Stimulated activated naive CD8-positive, alpha-beta T cell treated with anti-CD3 and anti-CD28 coated beads, Interleukin-15, Interleukin-2, amounts not matched to agents 100 U/mL and 50 U/mL, for 24 hours (primary cell): ENCODE measurements at places on chromosomes 5 and 9.

- DNase-seq = no peak
Measured at GRCh38 chr9:136387217-136387616, 12.8 kb downstream of the SNAPC4 start.

DNA sequence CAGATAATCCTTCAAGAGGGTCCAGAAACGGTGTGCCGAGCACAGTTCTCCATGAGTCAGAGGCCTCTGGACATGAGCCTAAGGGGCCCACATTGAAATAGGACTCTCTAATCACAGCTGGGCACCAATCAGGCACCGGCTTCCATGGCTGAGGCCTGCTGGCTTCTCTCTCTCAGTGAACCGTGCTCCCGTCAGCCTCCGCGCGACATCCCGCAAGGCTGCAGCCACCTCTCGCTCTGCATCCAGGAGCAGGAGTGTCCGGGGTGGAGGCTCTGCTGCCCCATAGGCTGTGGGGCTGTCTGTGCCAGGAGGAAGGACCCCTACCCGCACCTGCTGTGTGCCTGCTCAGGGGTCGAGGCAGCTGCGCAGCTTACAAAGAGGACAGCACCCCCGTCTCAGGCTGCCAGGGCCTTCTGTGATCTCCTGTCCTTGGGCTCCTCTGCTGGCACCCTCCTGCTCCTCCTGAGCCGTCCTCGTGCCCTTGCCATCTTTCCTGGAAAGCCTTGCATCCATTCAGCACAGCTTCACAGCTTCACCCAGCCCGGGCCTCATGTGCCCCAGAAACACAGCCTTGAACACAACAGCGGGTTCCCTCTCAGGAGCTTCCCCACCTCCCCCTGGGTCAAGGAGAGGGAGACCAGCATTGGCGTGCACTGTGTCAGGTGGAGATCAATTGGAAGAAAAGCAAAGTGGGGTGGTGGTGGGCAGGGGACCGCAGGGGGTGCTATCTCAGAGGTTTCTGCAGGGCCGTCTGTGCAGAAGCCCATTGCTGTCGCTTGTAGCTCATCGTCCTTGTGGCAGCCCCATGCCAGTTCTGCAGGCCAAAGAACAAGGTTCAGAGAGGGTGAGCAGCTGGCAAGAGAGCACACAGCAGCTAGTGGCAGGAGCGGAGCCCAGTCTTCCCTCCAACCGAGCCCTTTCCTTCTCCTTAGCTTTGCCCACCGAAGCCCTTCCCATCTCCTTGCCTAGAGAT lies 22.8 kb upstream of the FCN1 start:
- DNase-seq = no peak

GRCh38 chr5:176414704-176415103 lies 1.6 kb downstream of the CLTB start:
- DNase-seq = no peak

DNA sequence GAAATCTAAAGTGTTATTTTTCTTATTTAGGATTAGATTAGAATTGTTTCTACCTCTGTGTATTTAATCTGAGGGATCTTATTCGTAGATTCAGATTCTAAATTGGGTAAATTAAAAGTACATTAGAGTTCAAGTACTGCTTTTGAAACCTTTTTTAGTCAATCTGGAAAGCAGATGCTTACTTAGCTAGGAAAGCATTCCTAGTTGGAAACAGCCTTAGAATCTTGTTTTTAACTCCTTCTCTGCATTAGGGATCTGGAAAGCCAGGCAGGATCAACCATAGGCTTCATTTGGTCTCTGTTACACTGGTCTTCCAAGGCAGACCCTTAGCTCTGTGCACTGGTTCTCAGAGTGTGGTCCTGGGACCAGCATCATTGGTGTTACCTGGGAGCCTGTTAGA lies 247.4 kb downstream of the NR3C1 start:
- DNase-seq = no peak

GRCh38 chr9:81146684-81147337 lies 542.5 kb downstream of the TLE1 start:
- no peak for DNase-seq

- no peak for DNase-seq
Measured at GRCh38 chr5:42749020-42749419, 7.6 kb upstream of the CCDC152 start.

DNA sequence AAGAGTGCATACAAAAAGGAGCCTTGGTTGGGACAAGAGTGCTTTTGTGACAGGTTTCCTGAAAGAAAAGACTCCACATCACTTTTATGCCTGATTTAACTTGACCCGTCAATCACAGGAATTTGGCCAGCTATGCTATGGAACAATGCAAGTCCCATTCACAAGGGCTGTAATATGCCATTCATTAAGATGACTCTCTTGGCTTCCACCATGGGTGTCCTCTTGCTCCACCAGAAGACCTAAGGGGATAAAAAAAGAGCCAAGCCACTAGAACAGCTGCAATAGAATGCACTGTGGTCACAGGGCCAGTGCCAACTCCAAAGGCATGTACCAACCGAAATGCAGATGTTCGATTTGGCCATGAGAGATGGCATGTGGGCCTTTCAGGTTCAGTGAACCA lies 480.1 kb upstream of the MPDZ start:
- DNase-seq = no peak

GRCh38 chr5:90220554-90220953 lies 189.0 kb downstream of the CETN3 start:
- DNase-seq = no peak

DNA sequence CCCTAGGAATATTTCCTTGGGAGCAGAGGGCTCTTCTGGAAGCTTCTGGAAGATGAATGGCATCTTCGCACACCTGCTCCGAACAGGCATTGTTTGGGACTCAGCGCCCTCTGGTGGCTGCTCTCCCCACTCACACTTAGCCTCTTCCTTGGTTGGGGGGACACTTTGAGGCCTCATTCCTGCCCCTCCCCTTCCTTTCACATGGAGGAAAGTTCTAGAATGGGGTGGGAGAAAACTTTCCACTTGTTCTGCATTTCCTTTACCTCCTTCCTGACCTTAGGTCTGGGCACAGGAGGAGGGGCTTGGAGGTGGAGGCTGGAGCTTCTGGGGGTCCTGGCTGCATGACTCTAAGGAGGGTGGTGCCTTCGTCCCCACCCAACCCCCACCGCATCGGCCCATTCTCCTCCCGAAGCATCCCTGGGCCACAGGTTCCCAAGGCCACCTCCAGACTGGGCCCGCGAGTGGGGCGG lies 19.3 kb upstream of the SMIM32 start:
- peak; percentile 53 for DNase-seq

DNA sequence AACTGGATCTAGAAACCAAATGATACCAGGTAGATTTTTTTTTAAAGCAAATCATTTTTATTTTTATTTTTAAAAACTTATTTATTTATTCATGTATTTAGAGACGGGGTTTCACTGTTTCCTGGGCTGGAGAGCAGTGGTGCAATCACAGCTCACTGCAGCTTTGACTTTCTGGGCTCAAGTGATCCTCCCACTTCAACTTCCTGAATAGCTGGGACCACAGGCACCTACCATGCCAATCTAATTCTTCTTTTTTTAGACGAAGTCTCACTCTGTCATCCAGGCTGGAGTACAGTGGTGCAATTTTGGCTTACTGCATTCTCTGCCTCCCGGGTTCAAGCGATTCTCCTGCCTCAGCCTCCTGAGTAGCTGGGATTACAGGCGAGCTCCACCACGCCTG lies 41.3 kb upstream of the CDK20 start:
- DNase-seq = no peak

DNA sequence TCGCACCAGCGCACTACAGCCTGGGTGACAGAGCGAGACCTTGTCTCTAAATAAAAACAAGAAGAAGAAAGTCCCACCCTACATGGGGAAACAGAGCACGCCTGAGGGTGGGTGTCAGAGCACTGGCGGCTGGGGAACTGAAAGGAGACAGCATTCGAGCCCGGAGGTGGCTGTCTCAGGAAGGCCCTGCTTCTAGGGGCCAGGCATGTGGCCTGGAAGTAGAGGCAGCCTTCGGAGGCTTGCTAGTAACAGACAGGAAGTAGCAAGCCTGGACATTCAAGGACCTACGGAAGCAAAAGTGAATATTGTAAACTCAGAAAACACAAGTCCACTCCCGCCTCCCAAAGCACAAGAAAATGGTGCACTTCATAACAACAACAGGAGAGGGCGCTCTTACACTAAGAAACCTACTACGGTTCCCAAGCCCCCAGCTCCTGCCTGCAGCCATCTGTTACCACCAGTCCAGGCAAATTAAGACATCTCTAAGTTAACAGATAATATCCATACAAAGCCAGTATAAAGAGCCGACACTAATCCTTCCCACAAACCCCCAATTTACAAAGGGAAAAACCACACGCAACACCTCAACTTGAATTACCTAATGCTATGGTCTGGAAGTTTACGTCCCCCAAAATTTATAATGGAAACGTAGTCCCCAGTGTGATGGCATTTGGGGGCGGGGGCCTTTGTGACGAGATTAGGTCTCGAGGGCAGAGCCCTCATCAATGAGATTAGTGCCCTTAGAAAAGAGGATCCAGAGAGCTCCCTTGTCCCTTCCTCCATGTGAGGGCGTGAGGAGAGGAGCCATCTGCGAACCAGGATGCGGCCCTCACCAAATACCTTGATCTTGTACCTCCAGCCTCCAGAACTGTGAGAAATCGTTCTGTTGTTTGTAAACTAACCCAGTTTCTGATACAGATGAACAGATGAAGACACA lies 7.7 kb downstream of the RASGEF1C start:
- DNase-seq = no peak

DNA sequence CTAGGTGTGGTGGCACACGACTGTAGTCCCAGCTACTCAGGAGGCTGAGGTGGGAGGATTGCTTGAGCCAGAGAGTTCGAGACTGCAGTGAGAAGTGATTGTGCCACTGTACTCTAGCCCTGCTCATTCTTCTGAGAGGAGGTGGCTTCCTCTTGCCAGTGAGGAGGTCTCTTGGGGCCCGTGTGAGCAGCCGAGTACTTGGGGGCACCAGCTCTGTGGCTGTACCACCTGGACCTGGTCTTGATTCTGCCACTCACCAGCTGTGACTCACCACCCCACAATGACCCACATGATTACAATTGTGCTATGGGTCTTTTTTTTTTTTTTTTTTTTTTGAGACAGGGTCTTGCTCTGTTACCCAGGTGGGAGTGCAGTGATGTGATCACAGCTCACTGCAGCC lies 18.0 kb upstream of the CRB2 start:
- DNase-seq = peak; percentile 36

GRCh38 chr5:6243706-6244338 lies 134.5 kb downstream of the MED10 start:
- no peak for DNase-seq

- DNase-seq = no peak
Measured at GRCh38 chr5:159001247-159001646, 98.5 kb downstream of the EBF1 start.

DNA sequence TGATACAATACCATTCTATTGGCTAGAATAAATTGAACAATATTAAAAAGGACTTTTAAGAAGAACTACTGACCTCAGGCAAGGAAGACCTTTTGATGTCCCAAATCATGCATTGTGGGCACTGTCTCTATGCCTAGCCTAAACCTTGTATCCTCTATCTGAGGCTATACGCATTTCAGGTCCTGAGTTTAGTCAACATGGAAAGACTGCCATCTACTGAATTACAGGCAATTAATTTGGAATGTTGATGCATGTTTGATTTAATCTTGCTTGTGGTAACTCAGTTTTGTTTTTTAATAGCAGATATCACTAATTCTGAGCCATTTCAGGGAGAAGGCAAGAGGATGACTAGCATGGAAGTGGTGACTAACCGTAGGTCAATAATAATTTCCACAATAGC lies 585.3 kb upstream of the CCNG1 start:
- DNase-seq = no peak

- peak; percentile 28 for DNase-seq
Measured at GRCh38 chr9:36928670-36929349, 105.3 kb downstream of the PAX5 start.

DNA sequence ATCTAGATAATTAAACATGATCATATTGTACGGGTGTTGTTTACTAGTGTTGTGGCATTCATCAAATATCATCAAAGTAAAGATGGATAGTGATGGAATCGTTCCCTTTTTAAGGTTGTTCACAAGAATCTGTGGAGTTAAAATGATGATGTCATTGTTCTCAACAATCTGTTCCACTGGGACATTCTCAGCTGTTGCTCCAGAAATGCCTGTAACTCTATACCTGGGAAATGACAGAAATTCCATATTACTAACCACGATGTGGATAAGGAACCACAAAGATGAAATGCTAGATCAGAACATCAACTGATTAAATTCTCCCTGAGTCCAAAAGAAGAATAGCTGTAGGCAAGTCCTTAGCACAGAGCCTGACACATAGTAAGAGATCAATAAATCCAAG lies 38.0 kb downstream of the RIGI start:
- no peak for DNase-seq

DNA sequence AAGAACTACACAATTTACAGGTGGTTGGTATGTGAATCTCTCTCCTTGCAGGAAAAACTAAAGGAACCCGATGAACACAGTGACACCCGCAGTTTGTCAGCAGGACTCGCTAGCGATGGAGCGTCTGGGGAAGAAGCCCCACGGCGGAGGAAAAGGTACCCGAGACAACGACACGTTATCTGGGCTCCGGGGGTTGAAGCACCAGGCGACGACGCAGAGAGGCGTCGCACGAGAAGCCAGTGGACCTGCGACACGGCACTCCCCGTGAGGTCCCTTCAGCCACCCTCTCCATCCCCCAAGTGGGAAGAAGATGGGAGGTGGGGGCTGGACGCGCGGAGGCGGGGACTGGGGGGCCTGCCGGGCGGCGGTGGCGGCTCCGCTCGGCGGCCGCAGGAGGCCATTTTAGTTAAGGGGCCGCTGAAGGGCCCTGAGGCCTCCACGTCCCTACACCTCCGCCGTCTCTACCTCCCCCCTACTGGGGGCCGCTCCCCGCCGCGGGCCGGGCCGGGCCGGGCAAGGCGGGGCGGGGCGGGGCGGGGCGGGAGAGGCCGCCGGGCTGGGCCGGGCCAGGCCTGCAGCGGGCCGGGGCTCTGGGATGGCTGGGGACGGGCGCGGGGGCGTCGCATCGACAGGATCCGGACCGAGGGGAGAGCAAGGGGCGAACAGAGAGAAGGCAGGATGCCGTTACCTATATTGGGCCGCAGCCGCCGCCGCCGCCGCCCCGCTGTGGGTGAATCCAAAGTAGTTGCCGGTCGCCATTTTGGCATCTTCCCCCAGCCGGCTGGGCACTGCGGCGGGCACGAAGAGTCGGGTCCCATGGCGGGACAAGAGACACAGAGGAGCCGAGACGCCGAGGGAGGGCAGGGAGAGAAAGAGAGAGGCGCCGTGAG lies 754 bp downstream of the ZFR start:
- DNase-seq = peak; percentile 63

- no peak for DNase-seq
Measured at GRCh38 chr5:19630876-19631275, 357.1 kb downstream of the CDH18 start.

GRCh38 chr5:53063791-53064190 lies 45.8 kb downstream of the MOCS2 start:
- DNase-seq = no peak
